ENCODE measurements at places on chromosomes 1 and 21. TPM values are rescaled to one million over a fixed set of nuclear protein-coding genes. Genes with fewer than 3 reads are reported as not detected.

LCE1F gene
- not detected for total RNA-seq

FCGR1A gene
- total RNA-seq = 0.32 TPM

DDX20 gene
- 33.9 TPM for total RNA-seq

ADAMTS1 gene
- total RNA-seq = 19.4 TPM

CAMK1G gene
- 1.6 TPM for total RNA-seq

GRCh38 chr1:12709091-12709491 is 6.8 kb upstream of the AADACL3 start:
- no peak for DNase-seq

DNA sequence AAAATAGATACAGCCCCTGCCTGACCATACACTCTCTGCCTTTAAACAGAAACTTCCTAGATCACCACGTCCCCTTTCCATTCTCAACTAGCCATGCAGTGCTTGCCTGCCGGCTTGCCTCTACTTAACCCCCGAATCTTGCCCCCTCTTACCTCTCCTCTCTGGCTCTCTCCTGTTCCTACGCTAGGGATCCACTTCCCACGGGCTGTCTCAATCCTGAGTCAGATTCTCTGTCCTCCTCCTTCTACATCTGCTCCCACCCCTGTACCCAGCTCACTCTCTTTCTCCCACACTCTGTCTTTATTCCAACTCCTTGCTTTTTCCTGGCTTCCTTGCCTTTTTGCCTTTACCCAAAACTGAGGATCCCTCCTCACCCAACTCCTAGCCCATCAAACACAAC is 29.3 kb downstream of the ATF3 start:
- DNase-seq = no peak

DNA sequence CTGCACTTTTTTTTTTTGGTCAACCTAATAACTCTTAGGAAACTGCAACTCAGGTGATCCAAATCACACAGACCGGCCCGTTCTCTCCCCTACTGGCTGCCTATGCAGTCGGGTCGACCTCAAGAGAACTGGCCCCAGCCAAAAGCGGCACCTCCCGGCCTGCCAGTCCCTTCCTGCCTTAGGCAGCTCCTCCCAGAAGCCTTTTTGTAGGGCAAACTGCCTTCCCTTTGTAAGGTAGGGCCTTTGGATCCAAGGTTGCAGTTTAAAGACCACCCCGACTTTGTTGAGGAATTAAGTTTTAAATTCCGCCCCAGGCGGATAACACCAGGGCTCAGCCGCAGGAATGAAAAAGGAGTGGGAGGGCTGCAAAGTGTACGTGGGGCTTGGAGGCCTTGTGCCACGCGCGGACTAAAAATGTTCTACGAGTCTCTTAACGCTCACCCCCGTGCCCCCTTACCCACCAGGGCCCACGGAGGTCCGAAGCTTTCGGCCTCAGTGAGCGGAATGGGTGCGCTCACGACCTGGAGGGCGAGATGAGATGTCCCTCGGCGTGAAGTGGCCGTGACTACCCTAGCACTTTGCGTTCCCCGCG is 642 bp upstream of the ST3GAL3 start:
- no peak for DNase-seq

DNA sequence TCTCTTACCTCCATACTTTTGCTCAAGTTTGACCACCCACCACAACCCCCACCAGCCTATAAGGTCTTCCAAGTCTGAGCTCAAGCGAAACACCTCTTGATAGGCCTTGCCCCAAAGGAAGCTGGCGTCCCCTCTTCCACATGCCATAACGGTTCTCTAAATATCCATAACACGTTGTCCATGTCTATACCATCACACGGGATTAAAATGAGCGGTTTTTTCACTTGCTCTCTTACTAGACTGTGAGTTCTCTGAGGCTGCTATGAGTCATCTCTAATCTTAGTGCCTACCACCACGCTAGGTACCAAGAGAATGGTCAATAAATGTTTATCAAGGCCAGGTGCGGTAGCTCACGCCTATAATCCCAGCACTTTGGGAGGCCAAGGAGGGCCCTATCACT is 41.0 kb downstream of the WASF2 start:
- DNase-seq = no peak

- no peak for DNase-seq
These were observed 142.4 kb downstream of the CAMTA1 start for GRCh38 chr1:6927626-6928025.

GRCh38 chr1:182189535-182190066 is 128.1 kb upstream of the ZNF648 start:
- no peak for DNase-seq

DNA sequence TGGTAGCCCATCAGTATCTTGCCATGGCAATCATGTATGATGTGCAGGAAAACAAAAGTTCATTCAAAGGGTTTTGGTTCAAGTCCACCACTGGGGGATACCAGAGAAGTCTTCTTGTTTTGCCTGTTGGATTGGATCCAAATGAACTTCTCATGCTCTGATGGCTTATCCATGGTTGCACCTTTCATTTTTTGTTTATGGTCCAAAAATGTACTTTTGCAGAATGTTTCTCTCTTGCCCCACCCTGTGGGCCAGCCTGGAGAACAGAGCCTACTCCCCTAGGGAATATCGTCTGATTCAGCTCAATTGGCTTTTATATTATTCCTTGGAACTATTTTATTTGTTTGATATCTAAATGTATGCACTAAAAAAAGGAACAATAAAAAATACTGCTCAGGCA is 20.1 kb upstream of the CLCA1 start:
- DNase-seq = no peak

DNA sequence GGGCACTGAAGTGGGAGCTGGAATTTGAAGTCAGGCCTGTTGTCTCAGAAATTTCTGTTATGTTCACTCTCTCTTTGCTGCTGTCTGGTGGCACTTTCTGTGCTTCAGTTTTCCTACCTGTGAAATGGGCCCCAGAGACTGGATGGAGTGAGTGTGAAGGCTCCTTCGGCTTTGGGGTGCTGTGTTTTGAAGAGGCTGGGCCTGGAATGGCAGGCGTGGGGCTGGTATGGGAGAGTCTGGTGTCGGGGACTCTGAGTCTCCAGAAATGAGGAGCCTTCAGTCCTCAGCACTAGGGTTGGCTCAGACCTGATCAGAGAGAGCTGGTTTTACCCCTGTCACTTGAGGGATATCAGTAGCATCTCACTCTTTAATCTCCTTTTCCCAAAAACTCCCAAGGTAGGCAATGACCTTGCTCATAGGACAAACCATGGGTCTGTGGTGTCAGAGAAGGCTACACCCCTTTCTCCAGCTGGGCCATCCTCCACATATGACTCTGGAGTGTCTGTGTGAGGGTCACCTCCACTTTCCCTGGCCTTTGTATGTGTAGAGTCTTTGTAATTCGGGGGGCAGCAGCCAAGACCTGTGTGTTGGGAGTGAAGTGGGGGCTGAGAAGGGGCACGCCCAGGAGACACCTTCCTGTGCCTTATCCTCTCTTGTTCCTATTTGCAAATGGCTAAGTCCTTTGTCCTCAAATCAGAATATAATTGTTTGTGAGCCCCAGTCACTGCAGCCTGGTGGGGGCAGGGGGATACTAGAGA is 279.9 kb downstream of the PTPRU start:
- no peak for DNase-seq

Data from prostate gland (tissue), 2 donors.